Muscle of back (tissue), 13 donors: ENCODE measurements at places on chromosomes 3 and 15.

DNA sequence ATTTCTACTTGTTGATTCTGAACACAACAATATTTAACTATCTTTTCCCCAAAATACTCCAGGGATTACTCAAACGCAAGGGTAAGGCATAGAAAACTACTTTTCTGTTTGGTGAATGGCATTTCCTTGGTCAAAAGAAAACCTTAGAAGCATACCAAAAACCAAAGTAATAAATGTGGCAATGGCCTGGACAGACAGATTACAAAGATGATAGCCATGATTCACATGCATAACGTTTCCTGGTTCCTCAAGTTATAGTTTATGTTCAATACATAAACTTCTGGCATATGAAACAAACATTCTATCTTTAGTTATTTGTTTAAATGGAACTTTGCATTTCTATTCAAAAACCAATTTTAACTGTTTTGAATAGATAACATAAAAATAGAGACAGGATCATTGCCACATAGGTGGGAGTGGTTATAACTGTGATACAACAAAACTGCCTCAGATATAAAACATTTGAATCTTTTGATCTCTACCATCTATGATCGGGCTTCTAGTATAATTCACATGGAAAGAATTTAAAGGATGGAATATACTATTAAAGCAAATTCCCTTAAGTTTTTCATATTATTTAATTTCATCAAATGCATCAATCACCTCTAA, 32.1 kb downstream of the FOXP1 start:
- DNase-seq: no peak

- DNase-seq: no peak
These were observed 17.9 kb downstream of the ILDR1 start for GRCh38 chr3:122004107-122004506.

DNA sequence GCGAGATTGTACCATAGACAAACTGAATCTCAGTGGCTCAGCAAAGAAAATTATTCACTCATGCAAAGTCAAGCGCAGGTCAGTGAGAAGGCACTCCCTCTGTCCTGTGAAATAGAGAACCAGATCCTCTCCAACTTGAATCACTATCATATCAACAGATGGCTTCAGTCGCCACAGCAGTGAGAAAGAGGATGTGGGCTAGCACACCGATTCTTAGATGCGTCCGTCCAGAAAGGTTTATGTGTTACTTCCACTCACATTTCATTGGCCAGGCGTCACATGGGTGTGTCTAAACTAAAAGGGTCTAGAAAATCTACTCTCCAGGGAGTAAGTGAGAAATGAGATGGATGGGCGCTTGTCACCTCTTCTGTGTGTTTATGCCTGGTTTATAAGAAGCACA, 141.6 kb upstream of the KBTBD8 start:
- no peak for DNase-seq

DNA sequence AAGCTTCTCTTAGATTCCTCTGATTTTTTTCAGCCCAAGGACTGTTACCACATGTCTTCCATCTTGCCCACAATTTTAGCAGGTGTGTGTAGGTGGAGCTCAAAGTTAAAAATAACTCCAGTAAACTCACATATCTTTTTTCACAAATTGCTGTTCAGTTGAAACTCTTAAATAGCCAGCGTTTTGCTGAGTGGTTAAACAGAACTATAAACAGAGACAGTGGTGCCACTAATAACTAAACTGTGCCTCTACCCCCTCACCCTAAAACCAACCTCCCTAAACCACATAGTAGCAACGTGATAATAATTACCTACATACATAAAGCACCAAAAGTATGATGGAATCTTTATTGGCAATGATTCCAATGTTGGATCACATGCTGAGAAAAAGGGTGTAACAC, 525.1 kb downstream of the PDCD6IP start:
- no peak for DNase-seq

DNA sequence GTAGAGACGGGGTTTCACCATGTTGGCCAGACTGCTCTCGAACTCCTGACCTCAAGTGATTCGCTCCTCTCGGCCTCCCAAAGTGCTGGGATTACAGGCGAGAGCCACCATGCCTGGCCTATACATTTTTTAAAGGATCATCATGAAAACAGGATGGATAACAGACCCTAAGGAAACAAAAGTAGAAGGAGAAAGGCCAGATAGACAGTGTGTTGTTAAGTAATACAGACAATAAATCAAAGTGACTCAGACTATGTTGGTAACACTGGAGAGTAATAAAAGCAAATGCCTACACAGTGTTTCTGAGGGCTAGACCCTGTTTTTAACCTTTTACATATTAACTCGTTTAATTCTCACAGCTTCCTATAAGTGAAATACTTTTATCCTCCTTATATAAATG, 133.8 kb upstream of the MCTP2 start:
- peak; percentile 75 for DNase-seq

GRCh38 chr3:46512191-46512749, 14.5 kb downstream of the RTP3 start:
- no peak for DNase-seq

GRCh38 chr3:63043631-63044030, 168.4 kb upstream of the CADPS start:
- peak; percentile 59 for DNase-seq

GRCh38 chr3:190058521-190059241, 62.0 kb downstream of the P3H2 start:
- DNase-seq: no peak

DNA sequence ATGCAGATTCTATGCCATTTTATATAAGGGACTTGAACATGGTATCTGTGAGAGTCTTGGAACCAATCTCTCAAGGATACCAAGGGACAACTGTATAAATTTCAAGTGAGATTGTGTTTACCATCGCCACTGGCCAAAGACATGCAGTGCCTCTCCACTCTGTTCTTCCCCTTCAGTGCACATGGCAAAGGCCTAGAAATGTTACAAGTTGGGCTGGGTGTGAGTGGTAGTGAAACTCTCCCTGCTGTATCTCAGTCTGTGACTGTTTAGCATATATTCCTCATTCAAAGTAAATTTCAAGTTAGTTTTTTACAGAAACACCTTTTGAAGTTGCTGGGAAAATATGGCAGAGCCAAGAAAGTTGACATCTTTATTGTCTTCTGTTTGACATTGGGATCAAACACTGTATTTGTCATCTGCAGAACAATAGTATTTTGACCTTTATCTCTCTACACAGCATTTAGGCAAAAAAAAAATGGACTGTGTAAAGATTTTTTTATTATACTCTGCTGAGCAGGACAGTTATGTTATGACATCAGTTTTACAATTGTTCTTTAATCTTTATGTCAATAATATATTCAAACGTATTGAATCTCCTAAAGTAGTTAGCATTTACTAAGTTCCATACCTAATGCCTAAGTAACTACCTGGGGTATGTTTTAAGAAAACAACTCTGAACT, 101.4 kb downstream of the CCNL1 start:
- no peak for DNase-seq

- no peak for DNase-seq
These were observed 7.7 kb downstream of the RBM15B start for GRCh38 chr3:51398595-51399310.

DNA sequence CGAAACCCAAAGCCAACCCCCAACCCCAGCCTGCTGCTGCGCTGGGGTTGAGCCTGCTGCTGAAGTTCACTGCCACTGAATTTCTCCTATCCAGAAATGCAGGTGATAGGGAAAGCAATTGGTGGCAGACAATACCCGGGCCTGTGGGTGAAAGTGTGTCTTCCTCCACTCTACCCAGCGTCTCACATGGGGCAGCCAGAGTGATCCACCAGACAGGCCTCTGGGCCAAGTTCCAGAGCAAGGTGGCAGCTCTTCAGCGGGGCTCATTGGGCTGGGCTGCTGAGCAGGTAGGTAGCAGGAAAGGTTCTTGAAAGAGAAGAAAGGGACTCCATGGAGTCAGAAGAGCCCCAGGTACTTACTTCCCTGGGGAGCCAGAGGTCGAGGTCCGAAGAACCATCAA, 6.0 kb downstream of the ADCY5 start:
- no peak for DNase-seq
